IPS-NIHi11 (cell line): ENCODE measurements at places on chromosomes 1 and 21.

- no peak for DNase-seq
Observed at GRCh38 chr1:228992907-228993535, 257.7 kb downstream of the RHOU start.

GRCh38 chr1:20666146-20666545, 5.0 kb upstream of the DDOST start:
- no peak for DNase-seq

GRCh38 chr1:15443281-15443680, 5.0 kb downstream of the CTRC start:
- no peak for DNase-seq

DNA sequence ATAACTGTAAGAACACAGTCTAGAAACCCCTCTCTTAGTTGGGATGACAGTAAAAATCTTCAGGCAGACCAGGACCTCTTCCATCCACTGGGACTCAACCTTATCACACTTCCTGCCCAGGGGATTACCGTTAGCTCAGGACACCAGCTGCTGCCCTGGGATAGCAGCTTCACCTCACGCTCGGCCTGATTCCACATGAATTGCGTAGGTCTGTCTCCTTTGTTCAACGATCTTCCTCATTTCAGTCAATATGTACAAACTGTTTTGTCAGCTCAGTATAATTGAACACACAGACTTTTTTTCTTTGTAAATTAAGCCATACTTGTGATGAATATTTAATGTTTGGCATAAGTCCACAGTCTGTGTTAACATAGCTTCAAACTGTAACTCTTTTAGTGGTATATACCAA, 290.4 kb downstream of the GRIK1 start:
- no peak for DNase-seq

GRCh38 chr1:44318097-44319088, 36.7 kb downstream of the ERI3 start:
- peak; percentile 99 for DNase-seq

DNA sequence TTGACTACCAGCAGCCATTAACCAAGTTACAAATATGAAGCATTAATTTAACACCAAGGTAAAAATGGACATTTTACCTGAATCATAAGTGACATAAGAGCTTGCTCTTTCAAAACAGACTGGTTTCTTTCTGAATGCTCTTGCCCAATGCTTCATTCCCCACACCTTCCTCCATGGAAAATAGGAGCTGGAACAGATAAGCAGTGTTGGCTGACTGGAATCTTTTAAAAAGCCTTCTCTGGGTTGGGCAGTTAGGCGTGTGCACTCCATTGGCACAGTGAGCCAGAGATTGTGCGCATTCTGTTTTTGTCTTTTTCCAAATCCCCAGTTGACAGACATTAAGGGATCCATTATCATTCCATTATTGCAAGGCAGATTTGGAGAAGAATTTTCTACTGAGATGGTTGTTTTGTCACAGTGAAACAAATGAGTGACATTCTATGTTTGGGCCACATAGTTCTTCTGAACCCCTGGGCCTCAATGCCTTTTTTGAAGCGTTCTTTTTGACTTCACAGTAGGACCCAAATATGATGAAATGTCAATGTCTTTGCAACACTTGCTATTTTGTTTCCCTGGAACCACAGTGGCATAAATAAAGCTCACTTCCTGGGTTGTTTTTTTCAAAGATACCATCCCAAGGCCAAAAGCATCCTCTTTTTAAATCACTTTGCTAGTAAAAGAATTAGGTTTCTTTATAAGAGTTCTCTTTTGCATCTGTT, 32.3 kb downstream of the LRRC8B start:
- DNase-seq, result no peak

DNA sequence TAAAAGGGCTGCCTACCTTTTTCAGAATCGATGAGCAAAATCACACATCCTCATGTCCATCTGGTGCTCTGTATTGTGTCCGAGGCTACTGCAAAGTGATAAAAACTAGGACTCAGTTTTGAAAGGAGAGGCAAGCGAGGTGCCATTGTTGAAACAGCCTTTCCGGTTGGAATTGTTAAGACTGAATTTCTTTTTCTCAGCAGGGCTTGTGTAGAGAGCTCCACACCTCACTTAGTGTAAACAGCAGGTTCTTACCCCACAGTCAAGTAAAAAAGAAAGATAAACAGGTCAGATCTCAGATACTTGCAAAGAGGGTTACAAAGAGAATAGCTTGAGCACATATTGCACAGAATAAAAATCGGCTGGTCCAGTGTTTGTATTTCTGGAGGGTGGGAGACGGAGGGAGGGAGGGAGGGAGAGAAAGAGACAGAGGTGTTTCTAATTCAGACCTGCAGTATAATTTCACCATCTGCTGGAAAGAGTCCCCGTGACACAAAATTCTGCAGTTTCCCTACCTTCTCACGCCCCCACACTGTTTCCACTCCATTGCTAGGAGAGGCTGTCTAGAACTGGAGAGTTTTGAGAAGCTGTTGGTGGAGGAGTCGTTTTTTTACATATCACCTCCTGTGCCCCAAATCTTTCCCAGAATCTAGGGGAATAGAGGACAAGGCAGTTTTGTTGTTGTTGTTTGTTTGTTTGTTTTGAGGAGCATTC, 82.5 kb downstream of the EDEM3 start:
- DNase-seq, result no peak

- no peak for DNase-seq
Observed at GRCh38 chr1:210373628-210373877, 44.9 kb downstream of the HHAT start.

GRCh38 chr1:67785847-67786753, 47.2 kb downstream of the GNG12 start:
- no peak for DNase-seq

GRCh38 chr1:87334351-87335174, 5.9 kb downstream of the LMO4 start:
- peak; percentile 38 for DNase-seq

- peak; percentile 87 for DNase-seq
Observed at GRCh38 chr1:155167166-155168104, 5.7 kb downstream of the KRTCAP2 start.

DNA sequence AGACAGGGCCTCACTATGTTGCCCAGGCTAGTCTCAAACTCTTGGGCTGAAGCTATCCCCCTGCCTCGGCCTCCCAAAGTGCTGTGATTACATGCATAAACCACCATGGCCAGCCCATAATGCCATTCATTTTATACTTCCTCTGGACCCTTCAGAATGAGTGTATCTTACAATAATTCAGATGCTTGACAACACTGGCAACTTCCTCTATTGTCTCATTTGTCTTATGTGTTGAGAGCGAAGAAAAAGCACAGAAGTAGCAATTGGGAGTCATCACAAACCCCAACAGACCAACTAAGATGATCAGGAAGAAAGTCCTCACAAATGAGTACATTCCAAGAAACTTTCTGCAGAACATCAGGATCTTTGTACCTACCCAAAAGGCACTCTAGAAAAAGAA, 191.9 kb downstream of the RERE start:
- DNase-seq, result no peak

DNA sequence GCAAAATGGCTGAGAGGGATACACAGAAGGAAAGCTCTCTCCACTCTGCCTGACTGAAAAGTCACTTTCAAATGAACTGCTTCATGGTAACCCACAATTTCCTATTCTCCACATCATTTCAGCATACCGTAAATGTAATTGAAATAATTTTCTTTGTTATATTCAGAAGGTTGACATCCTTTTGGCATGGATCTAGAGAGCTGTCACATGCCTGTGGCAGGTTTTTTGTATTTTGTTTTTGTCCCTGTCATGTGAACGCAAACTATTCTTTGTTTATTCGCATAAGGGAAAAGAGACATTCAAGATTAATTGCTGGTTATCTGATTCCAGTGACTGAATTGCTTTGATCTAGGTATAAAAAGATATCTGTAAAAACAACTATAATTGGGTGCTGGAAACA, 1808.1 kb downstream of the NCAM2 start:
- no peak for DNase-seq

DNA sequence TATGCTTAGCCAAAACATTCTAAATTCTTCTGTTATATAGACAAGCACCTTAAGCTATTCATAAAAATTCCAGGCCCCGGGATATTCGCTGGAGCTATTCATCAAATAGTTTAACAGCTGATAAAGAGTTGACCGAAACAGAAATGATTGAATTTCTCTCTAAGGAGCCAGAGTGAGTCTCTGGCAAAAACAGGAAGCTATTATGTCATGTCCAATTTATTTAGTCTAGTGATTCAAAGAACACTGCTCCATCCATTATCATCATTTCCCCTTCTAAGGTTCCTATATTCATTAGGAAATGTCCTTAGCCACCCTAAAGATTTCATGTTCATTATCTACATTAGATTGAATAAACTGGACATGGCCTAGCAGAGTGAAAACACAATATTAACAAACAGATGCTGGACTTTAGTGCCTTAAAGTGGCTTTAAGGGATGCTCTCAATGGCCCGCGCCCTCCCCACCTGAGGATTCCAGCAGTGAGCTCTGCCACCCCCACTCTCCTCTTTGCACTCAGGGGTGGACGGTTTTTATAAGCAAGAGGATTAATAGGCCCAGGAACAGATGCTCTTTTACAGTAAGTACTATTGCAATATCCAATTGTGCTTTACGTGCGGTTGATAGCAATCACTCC, 122.1 kb upstream of the RGS1 start:
- no peak for DNase-seq

- DNase-seq, result no peak
Observed at GRCh38 chr1:217982331-217983050, 302.6 kb upstream of the RRP15 start.

DNA sequence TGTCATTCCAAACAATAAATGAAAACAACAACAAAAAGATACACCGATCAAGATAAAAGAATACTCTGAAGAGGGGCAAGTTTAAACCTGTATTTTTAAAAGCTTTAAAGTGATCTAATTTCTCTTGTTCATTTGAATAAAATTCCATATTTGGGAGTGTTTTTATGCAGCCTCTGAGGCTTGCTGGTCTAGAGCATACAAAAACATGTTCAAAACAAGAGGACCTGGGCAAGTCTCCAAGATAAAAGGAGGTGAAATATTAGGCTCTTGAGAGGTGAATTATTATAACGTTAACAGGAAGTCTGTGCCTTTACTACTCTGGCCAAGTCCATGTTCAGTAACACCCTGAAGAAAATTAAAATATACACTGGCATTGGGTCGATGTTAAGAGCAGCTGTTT, 20.1 kb downstream of the URB1 start:
- no peak for DNase-seq

GRCh38 chr1:71294178-71294577, 213.3 kb upstream of the ZRANB2 start:
- no peak for DNase-seq

DNA sequence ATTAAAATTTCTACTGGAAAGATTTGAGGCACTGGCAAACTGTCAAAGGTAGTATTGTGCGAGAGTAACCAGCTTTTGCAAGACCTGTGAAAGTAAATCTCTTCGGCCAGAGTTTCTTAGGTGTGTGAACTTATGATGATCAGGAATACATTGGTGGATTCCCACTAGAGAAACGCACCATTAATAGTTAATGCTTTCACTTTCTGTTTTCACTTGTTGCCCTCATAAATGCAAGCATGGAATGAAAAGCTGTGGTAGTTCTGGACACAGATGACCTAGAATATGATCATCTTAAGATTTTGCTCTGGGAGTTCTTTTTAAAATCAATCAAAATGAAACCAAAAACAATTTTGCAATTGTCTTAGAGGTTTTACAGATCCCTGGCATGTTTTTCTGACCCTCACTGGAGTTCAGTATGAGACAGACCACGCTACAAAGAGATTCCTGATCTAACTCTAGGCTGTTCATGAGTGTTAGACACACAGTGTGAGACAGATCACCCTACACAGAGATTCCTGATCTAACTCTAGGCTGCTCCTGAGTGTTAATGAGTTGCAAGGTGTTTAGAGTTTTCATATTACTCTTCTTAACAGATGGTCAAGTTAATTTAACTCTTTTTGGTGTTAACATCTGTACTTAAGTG, 98.8 kb downstream of the SDCCAG8 start:
- no peak for DNase-seq

DNA sequence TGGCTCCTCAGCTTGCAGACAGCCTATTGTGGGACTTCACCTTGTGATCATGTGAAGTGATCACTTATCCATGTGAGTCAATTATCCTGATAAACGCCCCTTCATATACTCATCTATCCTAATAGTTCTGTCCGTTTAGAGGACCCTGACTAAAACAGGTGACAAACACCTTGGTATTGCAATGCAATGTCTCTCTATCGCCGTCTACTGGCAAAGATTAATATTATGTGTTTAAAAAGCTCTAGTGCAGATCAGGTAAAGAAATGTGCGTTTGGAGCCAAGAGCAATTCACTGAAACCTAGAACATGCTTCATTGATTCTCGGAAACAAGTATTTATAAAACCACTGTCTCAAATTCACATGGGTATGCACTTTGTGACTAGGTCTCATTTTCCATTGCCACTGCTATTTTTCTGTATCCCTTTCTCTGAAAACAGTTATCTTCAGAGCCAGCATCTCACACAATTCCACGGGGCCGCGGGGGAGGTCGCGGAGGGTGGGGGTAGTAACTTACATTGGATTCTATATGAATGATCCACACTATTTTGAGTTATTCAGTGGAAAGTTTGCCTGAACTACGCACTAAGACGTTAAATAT, 554.6 kb upstream of the NCAM2 start:
- peak; percentile 41 for DNase-seq

DNA sequence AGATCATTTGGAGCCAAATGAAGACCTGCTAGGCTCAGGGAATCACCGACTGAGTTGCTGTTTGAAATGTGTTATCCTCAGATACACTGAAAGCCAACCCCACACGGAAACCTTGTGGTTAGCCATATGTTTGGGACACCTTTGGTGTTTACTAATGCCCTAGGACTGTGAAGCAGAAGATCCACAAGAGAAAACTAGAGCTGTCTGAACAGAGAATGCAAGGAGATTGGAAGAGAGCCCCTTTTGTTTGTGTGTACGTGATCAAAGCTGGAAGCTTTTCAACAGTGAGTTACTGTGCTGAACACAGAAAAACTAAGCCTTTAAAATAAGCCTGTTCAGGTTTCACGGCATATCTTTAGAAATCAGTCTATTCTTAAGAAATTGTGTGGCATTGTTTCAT, 908.2 kb upstream of the ADGRL2 start:
- DNase-seq, result no peak

DNA sequence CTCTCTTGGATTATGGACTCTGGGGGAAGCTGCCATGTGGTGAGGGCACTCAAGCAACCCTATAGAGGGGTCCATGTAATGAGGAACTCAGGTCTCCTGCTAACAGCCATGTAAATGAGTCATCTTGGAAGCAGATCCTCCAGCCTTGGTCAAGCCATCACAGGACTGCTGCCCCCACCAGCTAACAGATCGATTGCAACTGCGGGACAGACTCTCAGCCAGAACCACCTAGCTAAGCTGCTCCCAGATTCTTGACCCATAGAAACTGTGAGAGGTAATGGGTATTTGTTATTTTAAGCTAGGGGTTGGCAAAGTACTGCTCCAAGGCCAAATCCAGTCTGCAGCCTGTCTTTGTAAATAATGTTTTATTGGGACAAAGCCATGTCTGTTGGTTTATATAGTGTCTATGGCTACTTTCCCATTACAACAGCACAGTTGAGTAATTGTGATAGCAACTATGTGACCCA, 27.6 kb upstream of the MAP3K7CL start:
- DNase-seq, result no peak

DNA sequence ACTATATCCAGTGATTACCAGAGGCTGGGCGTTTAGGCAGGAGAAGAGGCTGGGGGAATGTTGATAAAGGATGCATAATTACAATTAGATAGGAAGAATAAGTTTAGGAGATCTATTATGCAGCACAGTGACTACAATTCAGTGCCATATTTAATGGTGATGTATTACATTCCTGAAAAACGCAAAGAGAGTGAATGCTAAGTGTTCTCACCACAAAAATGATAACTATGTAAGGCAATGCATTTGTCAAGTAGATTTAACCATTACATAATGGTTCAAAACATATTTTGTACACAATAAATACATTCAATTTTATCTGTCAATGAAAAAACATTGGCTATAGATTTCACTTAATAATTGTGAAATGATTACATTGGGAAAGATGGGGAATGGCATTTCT, 548.9 kb downstream of the NUF2 start:
- no peak for DNase-seq
